ENCODE measurements at places on chromosomes 5 and 9.

GRCh38 chr9:133144142-133144903, 19.4 kb downstream of the GBGT1 start:
- peak; percentile 98 for DNase-seq

GRCh38 chr5:132758451-132758850, 11.2 kb downstream of the CCNI2 start:
- no peak for DNase-seq

DNA sequence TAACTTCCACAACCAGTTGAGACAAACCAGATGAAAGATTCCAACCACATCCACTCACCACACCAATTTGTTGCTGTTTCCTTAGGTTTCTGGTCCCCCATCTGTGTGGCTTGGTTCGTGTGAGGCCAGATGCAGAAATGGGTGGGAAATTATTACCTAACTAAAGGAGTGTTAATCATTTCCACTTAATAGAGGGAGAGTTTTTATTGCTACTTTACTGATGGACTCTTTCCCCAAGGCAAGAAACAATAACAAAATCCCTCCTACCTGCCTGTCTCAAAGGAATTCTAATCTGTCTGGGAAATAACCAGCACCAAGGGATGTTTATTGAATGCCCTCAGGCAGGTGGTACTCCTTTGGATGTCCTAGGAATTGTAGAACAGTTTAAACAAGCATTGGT, 76.3 kb downstream of the TMEM167A start:
- DNase-seq, result no peak

GRCh38 chr5:174626369-174626920, 97.9 kb upstream of the MSX2 start:
- no peak for DNase-seq

DNA sequence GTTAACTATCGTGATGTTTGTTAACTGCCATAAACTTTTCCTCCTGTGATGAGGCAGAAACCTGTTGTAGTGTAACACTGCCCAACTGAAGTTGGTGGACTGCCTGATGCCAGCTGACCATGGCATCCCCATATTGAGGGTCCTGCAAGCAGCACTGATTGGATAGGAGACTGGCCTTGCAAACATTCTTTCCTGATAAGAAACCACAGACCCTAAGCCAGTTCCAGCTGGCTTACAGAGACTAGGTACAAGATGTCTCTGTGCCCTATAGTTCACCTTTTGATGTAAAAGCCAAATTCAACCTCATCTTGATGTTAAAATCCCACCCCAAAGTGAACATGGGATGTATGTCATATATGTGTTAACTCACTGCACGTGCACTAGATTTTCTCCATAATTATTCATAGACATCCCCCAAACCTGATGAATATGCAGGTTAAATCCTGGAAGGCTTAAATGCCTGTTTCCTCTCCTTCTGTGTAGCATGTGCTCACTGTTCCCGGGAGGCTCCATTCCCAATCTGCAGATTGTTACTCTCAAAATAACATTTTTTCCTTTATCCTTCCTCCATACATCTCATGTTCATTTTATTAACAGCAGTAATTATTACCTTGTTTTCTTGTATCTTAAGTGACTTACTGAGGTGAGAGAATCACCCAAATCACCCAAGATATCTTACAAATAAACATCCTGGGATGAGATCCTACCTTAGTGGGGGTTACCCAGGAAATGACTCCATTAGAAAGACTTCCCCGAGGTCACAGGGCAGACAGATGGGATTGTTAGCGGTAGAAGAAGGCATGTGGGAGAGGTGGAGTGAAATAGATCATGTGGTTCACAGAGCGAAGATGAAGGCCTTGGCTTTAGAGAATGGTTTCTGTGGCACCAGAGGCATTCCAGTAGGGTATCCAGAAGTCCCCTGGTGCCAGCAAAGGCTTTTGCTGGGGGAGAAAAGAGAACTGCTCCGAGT, 566.7 kb downstream of the CCDC171 start:
- no peak for DNase-seq

- no peak for DNase-seq
Measured at GRCh38 chr5:85663708-85664031, 954.1 kb upstream of the COX7C start.

DNA sequence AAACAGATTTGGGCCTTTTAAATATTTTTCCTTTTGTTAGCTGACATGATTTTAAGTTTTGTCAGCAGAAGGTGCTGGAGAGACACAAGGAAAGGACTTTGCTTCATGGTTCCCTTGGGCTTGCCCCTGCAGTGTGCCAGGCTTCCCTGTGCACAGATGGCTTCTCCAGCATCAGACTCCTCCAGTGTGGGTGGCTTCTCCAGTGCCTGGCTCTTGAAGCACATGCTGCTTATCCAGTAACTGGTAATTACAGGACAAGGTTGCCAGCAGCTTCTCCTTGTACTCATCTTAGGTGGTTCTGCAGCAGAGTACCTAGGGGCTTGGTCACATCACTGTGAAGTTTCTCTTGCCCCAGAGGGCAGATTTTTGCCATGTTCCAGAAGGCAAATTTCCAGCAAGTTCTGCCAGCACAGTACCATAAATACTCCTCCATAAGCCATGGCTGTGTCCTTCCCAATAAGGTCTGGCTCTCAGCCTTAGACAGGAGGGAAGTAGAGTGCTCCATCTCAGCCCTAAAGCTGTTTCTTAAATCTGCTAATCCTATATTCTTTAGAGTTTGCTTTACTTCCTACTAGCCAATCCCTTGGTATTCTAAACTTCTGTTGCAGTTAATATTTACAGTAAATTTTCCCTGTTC, 62.4 kb downstream of the PJA2 start:
- no peak for DNase-seq

GRCh38 chr5:139215107-139215975, 17.2 kb upstream of the SIL1 start:
- DNase-seq, result no peak

DNA sequence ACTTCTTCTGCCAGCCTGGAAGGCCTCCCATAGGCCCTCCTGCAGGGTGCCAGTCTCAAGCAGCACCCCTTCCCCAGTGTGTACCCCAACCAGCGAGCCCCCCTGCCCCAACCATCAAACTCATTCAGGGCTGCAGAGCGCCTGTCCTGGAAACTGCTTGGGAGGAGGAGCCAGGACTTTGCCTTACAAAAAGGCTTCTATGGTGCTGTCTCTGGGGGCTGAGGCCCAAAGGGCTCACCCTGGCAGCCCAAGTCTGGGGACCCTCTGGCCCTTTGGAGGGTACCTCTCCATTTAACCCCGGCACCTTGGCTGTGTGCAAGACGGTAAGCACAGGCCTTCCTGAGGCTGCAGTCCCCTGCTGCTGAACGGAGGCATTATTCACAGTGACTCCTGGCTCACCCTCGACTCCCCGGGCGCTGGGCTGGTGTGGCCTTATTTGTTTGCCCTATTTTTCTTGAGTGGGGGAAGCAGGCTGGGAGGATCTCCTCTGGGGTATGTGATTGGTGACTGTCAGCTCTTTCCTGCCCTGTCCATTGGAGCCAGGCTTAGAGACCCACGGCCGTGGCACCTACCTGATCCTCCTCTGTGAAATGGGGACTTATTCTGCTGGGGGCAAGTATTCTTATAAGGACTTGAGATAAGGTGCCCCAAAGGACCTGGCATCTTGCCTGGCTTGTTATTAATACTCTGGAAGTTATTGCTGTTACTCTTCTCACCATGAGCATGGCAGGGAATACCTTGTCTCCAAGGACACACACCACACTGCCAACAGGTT, 5.8 kb downstream of the LMX1B start:
- no peak for DNase-seq

- no peak for DNase-seq
Measured at GRCh38 chr9:125985998-125986655, 239.0 kb downstream of the PBX3 start.

DNA sequence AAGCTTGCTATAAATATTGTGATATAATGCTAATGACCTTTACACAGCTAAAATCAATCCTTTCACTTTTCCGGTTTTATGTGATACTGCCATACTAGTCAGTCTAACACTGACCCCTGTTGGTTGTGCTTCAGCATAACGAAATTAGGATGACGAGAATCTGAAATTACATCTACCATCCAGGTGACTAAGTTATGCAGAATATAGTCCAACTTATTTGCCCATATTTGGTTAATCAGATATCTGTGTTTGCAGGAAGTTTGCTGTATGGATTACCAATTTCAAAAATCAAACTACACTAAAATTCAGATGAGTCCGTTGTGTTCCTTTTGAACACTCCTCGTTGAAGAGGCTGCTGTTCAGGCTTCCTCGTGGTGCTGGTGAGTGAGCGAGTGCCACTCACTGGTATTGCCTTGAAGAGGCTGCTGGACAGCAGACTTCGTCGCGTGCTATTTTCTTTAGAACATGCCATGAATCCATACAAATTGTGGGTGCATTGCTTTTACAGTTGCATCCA, 32.5 kb downstream of the TENT4A start:
- DNase-seq, result peak; percentile 42

- DNase-seq, result peak; percentile 60
Measured at GRCh38 chr5:172766287-172767108, 4.5 kb downstream of the DUSP1 start.

GRCh38 chr5:179171251-179171815, 111.2 kb downstream of the ZNF354C start:
- no peak for DNase-seq

DNA sequence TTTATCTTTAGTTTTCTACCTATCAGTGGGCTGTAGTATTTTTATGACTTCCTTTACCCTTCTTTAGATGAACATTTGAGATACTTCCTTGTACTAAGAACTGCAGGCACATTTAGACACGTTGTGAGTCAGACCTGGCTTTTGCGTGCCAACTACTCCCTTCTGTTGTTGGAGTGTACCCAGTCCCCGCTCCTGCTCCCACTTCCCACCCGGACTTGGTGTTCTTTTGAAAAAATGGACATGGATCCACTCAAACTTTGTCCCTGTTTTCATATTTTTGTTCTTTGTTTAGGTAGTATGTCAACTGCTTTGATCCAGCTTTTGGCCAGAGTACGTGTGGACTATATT, 60.7 kb downstream of the PARP8 start:
- DNase-seq, result no peak

DNA sequence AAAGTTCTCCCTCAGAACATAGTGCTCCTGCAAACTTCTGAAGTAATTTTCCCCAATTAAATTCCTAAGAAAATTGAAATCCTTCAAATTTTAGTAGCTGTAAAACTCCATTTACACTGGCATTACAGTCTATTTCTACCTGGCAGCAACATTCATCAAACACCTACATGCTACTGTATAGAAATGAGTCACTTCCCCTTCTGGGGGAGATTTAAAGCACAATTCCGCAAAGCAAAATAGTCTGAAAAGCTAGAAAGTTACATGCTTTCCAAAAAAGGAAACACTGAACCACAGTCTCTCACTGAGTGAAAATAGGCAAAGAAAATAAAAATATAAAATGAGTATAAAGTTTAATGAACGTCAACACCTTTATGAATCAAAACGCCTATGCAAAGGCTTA, 43.3 kb downstream of the MCTP1 start:
- no peak for DNase-seq

DNA sequence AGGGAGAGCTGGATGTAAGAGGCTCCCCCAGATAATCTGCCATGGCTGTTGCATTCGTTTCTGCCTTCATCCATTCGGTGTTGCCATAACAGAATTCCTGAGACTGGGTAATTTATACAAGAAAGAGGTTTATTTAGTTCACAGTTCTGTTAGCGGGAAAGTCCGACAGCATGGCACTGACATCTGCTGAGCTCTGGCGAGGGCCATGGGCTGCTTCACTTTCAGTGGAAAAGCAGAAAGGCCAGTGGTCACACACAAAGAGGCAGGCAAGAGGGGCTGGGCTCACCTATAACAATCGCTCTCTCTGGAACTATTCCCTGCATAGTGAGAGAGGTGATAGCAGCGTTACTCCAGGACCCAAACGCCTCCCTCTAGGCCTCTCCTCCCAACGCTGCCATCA, 305.9 kb downstream of the MLLT3 start:
- no peak for DNase-seq

- DNase-seq, result no peak
Measured at GRCh38 chr5:86646671-86647070, 28.9 kb downstream of the COX7C start.

DNA sequence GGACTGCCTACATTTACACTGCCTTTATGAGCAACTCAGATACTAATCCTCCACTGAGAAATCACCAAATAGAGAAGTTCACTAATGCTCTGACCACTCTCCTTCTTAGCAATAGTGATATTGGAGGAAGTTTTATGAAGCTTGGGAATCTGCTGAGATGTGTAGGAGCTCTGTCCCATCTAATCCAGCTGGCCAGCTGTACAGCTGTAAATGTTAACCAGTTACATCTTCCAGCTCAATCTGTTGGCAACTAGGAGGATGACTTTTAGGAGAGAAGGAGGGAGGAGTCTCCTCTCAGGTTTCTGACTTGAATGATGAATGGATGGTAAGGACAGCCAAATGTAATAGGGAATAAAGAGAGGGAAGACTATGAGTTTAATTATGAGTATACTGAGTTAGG, 36.3 kb upstream of the LRRC19 start:
- no peak for DNase-seq

DNA sequence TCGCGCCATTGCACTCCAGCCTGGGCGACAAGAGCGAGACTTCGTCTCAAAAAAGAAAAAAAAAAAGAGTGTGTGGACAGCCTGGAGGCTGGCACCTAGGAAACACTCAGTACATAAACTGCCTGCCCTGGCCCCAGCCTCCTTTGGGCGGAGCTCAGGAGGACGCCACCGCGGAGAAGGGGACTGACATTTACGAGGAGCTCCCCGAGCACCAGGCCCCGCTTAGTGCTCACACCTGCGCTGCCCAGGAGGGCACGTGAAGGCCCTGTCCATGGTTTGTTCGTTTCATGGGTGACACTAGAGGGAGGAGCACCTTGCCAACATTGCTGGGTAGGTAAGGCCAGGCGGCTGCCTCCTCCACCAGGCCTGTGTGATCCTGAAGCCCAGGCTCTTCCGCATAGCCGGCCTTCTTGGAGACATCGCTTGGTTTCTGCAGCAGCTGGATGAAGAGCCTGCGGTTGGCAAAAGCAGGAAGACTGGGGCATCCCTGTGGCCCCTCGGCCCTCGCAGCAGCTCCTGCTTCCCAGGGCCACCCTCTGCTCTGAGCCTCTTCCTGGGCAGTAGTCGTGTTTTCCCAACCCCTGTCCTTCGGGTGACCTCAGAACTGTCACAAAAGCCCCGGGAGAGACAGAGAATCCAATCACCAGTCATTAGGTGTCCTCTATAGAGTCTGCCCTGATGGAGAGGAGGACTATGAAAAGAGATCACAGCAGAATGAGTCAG, 26.2 kb upstream of the LAMC3 start:
- no peak for DNase-seq

DNA sequence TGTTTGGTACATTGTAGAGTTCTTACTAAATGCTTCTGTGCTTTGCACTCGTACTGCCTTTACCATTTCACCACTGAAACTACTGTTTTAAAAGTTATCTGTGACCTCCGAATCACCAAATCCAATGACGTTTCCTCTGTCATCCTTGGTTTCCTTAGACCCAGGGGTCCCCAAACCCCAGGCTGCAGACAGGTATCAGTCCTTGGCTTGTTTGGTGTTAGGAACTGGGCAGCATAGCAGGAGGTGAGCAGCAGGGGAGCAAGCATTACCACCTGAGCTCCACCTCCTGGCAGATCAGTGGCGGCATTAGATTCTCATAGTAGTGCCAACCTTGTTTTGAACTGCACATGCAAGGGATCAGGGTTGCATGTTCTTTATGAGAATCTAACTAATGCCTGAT, 26.8 kb upstream of the APC start:
- DNase-seq, result no peak

- DNase-seq, result no peak
Measured at GRCh38 chr9:130994135-130995085, 14.6 kb upstream of the LAMC3 start.
